ENCODE measurements at places on chromosomes 13 and 19. TPM values are rescaled to one million over a fixed set of nuclear protein-coding genes. Genes with fewer than 3 reads are reported as not detected.

Gene PRSS57
- total RNA-seq: not detected

Gene KCNN1
- 1.6 TPM for total RNA-seq

Gene GJA3
- 0.72 TPM for total RNA-seq

Gene DUXA
- not detected for total RNA-seq

Gene OLFM4
- total RNA-seq: not detected

Gene LAIR1
- not detected for total RNA-seq

Gene HCN2
- 4.8 TPM for total RNA-seq

Gene FUT6
- 0.09 TPM for total RNA-seq

Gene TMC4
- 0.94 TPM for total RNA-seq

Data from astrocyte (in vitro differentiated cells and primary cell).